ENCODE measurements at places on chromosomes 5 and 9.

GRCh38 chr5:168685566-168685965 lies 106.4 kb upstream of the PANK3 start:
- DNase-seq, result no peak

GRCh38 chr5:77957931-77958521 lies 181.9 kb upstream of the TBCA start:
- no peak for DNase-seq

GRCh38 chr9:114248299-114248707 lies 74.6 kb upstream of the ORM1 start:
- no peak for DNase-seq

- DNase-seq, result no peak
These were observed 1083.4 kb upstream of the CDH18 start for GRCh38 chr5:21071421-21071820.

DNA sequence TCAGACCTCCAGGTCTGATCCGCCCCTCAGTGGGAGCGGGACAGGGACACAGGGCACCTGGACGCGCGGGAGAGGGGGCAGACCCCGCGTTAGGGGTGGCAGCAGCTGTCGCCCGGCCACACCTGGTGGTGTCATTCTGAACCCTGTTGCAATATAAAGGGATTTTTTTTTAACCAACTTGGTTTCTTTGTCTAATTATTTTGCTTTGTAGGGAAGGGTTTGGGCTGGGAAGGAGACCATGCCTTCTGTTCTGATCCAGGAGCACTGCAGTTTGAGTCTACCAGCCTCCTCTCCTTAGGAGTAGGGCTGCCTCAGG lies 10.9 kb upstream of the ASS1 start:
- no peak for DNase-seq

DNA sequence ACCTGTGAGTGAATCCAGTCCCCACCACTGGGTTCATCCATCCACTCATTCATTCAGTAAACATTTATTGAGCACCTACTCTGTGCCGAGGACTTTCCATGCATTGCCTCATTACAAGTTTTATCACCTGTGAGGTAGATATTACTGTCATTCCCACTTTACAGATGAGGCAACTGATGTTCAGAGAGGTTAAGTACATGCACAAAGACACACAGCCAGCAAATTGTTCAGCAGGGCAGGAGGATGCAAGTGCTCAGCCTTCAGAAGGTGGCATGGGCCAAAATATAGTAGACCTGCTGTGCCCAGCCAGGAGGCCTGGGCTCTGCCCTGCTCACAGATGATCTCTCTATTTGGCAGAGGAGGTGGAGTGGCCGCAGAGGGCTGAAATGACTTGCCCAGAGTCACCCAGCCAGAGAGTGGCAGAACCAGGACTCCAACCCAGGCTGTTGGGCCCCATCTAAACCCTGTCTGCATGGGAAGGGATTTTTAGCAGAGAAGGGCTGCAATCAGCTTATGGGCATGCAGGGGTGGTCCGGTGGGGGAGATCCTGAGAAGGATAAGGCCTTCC lies 7.6 kb upstream of the NEURL1B start:
- DNase-seq, result no peak

GRCh38 chr9:134068744-134069479 lies 1.1 kb upstream of the BRD3 start:
- no peak for DNase-seq

DNA sequence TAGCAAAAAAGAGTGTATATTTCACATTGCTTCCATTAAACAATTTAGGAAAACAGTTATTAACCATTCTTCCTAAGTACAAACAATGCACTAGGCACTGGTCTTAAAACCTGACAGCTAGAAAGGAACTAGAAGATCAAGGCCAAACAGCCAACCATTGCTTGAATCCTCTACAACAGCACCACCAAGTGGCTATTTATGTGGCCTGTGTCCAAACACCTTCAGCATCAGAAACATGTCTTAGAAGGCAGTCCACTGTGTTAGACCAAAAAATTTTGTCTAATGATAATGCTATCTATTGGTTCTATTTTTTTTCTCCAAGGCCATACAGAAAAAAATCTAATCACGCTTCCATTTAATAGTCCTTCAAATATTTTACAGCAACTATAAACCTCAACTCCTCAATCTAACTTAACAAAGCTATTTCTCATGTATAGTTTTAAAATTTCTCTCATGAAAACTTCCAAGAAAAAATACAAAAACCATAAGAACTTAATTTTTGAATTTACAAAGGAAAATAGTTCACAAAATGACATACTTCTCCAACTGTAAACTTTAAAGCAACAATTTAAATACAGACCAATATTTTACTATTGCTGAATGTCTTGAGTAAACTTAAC lies 36.1 kb downstream of the CAAP1 start:
- DNase-seq, result peak; percentile 65

- peak; percentile 49 for DNase-seq
These were observed 5.9 kb downstream of the SERINC5 start for GRCh38 chr5:80249901-80250300.

DNA sequence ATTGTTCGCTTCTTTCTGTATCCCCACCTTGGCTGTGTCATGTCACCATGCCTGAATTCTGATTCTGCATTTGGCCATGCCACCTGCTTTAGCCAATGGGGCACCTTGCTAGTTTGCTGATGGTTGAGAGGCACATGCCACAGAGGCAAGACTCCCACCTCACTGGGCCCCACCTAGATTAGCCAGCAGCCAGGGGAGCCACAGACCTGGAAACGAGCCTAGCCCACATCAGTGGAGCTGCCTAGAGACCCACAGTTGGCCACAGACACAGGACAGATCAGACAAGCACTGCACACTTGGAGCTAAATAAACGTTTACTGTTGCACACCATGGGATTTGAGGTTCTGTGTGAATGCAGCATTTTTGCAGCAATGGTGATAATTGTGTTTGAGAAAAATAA lies 252.1 kb downstream of the LURAP1L start:
- no peak for DNase-seq

- DNase-seq, result no peak
These were observed 79.3 kb downstream of the RXRA start for GRCh38 chr9:134405527-134405926.

GRCh38 chr9:113640418-113640817 lies 176.9 kb downstream of the RGS3 start:
- no peak for DNase-seq

DNA sequence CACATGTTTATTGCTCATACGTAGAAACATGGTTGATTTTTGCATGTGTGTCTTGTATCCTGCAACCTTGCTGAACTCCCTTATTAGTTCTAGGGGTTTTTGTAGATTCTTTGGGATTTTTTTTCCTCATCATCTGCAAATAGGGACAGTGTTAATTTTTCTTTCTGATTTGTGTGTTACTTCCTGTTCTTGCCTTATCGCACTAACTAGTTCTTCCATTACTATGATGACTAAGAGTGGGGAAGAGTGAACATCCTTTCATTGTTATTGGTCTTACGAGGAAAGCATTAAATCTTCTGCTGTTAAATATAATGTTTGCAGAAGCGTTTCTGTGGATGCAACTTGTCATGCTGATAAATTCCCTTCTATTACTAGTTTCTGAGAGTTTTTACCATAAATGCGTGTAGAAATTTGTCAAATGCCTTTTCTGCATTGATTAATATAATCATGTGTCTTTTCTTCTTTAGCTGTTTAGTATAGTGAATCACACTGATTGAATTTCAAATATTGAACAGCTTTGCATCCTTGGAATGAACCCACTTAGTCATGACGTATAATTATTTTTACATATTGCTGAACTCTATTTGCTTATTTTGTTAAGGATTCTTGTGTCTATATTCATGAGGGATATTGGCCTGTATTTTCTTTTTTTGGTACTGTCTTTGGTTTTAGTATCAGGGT lies 32.1 kb upstream of the RNF130 start:
- DNase-seq, result no peak

DNA sequence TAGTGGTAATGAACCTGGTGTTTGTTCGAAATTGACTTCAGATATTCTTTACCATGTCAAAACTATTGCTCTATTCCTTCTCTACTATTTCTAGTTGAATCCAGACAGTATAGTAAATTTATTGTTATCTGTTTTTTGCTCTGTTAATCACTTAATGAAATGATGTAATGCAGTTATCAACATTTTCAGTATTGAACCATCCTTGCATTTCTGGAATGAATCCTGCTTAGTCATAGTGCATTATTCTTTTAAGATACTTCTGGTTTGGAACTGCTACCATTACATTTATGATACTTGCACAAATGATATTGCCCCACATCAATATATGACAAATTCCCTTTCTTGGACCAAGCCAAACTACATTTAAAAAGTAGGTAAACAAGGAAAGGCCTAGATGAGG lies 554.0 kb upstream of the KLF4 start:
- no peak for DNase-seq

DNA sequence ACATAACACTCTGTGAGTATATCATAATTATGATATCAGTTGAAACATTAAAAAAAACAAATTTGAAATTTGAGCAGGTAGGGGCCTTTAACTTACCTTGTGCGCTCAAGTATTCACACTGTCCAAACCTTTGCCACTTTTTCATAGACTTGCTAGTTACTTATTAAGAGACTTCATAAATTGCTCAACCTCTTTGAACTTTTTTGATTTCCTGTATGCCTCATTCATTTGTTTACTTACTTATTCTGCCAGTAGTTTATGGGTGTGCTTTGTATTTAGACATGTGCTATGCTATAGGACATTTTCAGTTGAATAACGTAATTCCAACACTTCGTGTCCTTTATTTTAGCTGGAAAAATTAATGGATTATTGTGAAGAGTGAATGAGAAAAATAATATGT lies 204.8 kb downstream of the HCN1 start:
- DNase-seq, result no peak

- DNase-seq, result peak; percentile 74
These were observed 7.2 kb upstream of the DUSP1 start for GRCh38 chr5:172777881-172778814.

GRCh38 chr5:143938230-143938629 lies 126.3 kb downstream of the HMHB1 start:
- no peak for DNase-seq

DNA sequence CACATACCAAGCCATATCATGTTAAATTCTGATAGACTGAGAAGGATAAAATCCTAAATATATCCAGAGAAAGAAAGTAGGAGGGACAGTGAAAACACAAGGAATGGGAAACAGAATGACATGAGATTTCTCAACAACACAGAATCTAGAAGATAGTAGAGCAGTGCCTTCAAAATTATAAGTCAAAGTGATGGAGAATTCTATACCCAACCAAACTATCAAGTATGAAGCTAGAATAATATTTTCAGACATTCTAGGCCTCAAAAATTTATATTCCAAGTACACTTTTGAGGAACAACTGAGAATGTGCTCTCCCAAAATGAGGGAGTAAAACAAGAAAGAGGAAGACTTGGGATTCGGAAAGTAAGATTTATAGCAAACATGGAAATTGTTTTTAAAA lies 10.9 kb upstream of the TTLL11 start:
- no peak for DNase-seq

GRCh38 chr9:88418025-88418424 lies 29.8 kb downstream of the SPIN1 start:
- no peak for DNase-seq

- DNase-seq, result no peak
These were observed 4.8 kb downstream of the SKP1 start for GRCh38 chr5:134171972-134172371.

DNA sequence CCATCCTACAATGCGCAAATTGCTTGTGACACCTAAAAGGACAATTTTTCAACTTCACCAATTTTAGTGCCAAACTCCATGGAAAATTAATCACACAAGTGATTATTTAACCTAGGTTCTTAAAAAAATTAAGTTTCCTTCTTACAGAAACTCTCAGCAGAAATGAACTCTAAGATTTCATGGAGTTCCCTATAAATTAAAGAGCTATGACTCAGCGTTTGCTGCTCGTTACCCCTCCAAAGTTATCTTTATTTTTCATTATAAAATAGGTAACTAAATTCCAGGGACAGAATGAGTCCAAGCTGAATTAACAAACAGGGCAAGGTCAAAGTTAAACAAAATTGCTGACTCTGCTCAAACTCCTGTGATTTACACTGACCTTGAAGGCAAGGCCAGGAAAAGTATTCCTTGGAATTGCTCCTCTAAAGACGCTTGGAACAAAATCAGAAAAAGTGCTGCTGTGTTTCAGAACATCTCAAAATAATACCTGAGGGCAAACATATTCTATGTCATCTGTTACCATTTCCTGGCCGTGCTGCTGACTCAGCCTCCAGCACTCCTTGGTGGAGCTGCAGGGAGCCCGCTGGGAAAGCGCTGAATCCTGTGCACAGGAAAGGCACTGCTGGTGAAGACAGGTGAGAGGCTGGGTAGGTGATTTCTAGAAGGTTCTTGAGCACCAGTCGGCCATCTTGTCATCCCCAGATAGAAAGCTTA lies 2.5 kb upstream of the CMBL start:
- DNase-seq, result no peak

- DNase-seq, result no peak
These were observed 24.6 kb downstream of the RAPGEF6 start for GRCh38 chr5:131610198-131611063.

DNA sequence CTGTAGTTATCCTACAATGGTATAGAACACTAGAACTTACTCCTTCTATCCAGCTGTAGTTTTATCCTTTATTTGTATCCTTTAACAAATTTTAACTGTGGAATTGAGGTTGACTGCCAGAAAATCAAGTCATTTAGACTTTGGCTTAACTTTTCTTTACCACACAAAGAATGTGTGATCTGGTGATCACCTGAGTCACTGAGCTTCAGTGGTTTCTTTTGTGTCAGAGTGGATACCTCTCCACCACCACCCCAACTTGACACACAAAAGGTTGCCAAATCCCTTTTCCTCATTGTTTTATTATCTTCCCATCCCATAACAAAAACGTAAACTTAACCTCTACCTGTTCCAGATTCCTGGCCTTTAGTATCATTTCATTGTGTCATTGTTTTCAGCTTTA lies 5.5 kb downstream of the OTULIN start:
- no peak for DNase-seq

DNA sequence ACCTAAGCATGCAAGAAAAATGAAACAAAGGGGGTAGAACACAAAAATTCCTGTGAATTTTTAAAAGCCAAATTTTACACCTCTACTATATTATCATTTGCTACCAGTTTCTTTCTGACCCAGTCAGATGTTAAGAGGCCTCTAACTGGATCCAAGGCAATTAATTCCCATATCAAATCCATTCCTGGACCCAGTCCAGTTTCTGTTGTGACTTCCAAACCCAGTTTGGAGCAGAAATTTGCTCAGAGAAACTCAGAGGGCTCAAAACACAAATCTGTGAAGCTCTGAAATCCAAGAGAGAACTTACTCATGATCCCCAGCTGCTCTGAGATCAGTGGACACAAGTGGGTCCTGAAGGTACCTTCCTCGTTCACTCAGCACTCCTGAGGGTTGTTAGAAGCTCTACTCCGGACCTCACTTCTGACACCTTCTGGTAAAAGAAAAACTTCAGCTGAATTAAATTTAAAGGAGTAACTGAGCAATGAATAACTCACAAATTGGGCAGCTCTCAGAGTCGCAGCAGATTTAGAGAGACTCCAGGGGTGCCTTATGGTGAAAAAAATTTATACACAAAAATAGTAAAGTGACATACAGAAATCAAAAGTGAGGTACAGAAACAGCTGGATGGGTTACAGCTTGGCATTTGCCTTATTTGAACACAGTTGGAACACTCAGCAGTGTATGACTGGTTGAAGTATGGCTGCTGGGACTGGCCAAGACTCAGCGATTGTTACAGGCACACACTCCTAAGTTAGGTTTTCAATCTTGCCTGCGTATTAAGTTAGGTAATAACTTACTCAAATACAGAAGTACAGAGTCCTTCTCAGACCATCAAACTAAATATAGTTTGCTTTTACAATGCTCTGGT lies 32.4 kb downstream of the INSL4 start:
- DNase-seq, result no peak
